ENCODE measurements at places on chromosomes 5 and 9. TPM values are rescaled to one million over a fixed set of nuclear protein-coding genes. Genes with fewer than 3 reads are reported as not detected.

COL15A1 gene
- polyA plus RNA-seq: 0.54 TPM

- H3K4me3 ChIP-seq: no peak overlapping the region
- no peaks in the 10 kb centered on the region for H3K36me3 ChIP-seq
- no peak overlapping the region for H3K27ac ChIP-seq
- peaks cover 63% of the 10 kb centered on the region for H3K4me1 ChIP-seq
- H3K27me3 ChIP-seq: peaks cover 13% of the 10 kb centered on the region
Observed at GRCh38 chr9:89505911-89506310, 8.0 kb upstream of the SEMA4D start.

DNA sequence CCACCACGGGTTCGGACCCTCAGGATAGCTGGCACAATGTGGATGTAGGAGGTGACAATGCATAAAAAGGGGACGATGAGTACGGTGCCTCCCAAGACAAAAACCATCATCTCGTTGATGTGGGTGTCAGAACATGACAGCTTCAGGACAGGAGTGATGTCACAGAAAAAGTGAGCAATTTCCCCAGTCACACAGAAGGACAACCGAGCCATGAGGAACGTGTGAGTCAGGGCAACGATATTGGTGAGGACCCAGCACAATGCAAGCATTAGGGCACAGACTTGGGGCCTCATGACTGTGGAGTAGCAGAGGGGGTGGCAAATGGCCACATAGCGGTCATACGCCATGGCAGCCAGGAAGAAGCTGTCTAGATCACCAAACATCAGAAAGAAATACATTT, 491 bp downstream of the OR1N1 start:
- H3K27me3 ChIP-seq: no peaks in the 10 kb centered on the region
- no peak overlapping the region for H3K4me3 ChIP-seq
- DNase-seq: no peak
- no peaks in the 10 kb centered on the region for H3K4me1 ChIP-seq
- H3K36me3 ChIP-seq: no peaks in the 10 kb centered on the region

DNA sequence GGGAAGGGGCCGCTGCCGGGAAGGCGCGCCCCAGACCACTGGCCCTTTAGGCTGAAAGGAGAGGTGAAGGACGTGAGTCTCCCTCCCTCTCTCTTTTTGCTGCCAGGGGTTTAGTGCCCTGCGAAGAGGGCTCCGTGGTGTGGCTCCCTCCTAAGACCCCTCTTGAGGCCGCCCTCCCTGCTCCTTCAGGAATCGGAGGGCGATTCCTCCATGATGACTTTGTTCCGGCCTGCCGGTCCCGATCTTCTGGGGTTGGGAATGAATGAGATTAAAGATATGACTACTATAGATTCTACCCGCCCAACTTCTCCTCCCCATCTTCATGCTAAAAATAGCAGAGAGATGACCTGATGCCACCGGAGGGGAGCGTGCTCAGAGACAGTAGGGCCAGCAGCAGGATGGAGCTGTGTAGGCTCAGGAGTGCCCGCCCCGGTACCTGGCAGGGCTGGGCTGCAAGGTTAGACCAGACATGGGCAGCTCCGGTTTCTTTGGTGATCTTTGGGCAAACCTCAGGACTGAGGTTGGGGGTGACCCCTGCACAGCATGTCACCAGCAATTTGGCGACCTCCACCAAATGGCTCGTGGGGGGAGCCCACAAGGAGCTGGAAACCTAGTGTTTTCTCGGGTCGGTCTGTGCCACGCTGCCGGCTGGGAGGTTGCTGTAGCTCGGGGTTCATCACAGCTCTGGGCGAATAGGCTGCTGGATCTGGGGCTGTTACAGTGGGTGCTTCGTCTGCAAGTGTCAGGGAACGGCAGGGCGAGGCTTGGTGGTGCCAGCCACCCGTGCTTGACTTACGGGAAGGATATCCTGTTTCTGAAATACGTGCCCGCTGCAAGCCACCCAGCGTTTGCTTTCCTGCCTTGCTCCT, 1.7 kb downstream of the OLFM1 start:
- H3K27me3 ChIP-seq: peaks cover 15% of the 10 kb centered on the region
- no peak overlapping the region for H3K27ac ChIP-seq
- no peak for DNase-seq
- H3K4me1 ChIP-seq: no peaks in the 10 kb centered on the region

GRCh38 chr9:134828892-134829291, 51.7 kb upstream of the FCN2 start:
- DNase-seq: no peak
- no peaks in the 10 kb centered on the region for H3K36me3 ChIP-seq
- H3K27me3 ChIP-seq: peaks cover 2% of the 10 kb centered on the region
- H3K4me1 ChIP-seq: no peaks in the 10 kb centered on the region
- H3K4me3 ChIP-seq: no peak overlapping the region
- H3K27ac ChIP-seq: no peak overlapping the region

GRCh38 chr5:160398806-160399205, 1.0 kb downstream of the FAM200C start:
- H3K36me3 ChIP-seq: peaks cover 12% of the 10 kb centered on the region
- H3K4me3 ChIP-seq: peak overlapping the region; percentile 94
- H3K27me3 ChIP-seq: peaks cover 8% of the 10 kb centered on the region
- peaks cover 23% of the 10 kb centered on the region for H3K4me1 ChIP-seq

DNA sequence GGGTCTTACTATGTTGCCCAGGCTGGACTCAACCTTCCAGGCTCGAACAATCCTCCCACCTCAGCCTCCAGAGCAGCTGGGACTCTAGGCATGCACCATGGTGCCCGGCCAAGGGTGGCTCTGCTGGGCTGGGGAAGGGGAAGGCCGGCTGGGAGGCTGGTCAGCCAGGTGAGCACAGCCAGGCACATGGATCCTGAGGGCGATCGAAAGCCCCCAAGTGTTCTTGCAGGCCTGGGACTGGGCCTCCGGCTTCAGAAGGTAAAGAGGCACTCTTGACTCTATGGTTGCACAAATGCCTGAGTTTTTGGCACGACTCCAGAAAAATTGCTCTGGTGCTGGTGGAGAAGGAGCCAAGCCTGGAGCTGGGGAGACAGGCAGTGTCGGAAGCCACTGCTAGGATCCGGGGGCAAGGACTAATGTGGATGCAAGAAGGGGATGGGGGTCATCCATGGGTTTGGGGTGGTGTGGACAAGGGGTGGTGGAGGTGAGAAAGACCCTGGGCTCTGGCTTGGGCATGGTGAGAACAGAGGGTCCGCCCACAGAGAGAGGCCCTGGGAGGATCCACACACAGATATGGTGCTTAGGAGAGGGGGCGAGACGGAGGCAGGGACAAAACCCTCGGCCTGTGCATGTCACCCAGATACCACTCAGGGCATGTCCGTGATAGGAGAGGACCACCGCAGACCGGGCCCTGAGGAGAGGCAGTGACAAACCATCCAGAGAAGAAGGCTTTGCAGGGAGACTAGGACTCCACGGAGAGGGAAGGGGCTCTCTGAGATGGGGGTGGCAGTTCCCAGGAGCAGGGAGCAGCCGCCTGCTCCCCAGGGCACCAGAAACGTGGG, 51.1 kb upstream of the COL5A1 start:
- H3K4me3 ChIP-seq: no peak overlapping the region
- peaks cover 4% of the 10 kb centered on the region for H3K27me3 ChIP-seq
- H3K27ac ChIP-seq: no peak overlapping the region
- no peaks in the 10 kb centered on the region for H3K36me3 ChIP-seq
- no peaks in the 10 kb centered on the region for H3K4me1 ChIP-seq
- DNase-seq: no peak

GRAMD2B gene
- polyA plus RNA-seq: 1.4 TPM

MEIKIN gene
- 0.72 TPM for polyA plus RNA-seq

- DNase-seq: no peak
- no peaks in the 10 kb centered on the region for H3K27me3 ChIP-seq
- H3K27ac ChIP-seq: no peak overlapping the region
- peaks cover 34% of the 10 kb centered on the region for H3K36me3 ChIP-seq
Observed at GRCh38 chr9:5468850-5469249, 18.5 kb downstream of the CD274 start.

CDH12 gene
- polyA plus RNA-seq: not detected
